ENCODE measurements at places on chromosomes 1 and 21.

GRCh38 chr1:219329578-219329977 is 155.9 kb downstream of the LYPLAL1 start:
- no peak for DNase-seq

GRCh38 chr1:115429241-115429640 is 91.2 kb upstream of the NGF start:
- DNase-seq, result no peak

- no peak for DNase-seq
These were observed 505.2 kb downstream of the SMYD3 start for GRCh38 chr1:246001837-246002230.

DNA sequence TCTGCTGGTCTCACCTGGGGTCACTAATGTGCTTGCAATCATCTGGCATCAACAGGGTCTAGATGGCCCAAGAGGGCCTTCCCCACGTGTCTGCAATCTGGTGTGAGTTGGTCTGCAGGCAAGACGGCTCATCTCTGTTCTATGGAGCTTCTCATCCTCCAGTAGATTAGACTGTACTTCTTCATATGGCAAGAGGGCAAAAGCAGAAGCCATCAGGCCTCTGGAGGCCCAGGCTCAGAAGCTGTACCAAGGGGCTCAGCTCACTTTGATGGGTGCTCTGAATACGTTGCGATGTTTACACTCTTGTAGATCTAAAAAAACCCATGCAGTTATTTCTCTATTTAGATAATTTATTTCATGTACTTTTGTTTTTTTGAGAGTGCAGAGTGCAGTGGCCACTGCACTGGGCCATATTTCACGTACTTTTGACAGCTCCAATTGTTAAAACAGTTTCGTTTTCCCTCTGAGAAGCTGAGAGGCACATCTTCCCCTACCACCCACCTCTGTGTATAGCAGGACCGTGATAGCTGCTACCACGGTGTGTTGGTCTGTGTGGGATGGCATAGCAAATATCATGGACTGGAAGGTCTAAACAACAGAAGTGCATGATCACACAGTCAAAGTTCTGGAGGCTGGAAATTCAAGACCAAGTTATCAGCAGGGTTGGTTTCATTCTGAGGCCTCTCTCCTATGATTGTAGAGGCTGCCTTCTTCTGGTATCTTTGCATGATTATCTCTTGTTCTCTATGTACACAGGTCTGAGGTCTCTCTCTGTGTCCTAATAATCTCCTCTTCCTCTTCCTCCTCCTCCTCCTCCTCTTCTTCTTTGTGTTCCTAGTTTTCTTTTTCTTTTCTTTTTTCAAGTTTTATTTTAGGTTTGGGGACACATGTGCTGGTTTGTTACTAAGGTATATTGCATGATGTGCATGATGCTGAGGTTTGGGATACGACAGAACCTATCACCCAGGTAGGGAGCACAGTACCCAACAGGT is 17.0 kb downstream of the CITED4 start:
- no peak for DNase-seq

Data from anterior cingulate cortex (tissue), 58 donors.